ENCODE measurements at places on chromosomes 5 and 9.

- DNase-seq = no peak
These were observed 57.9 kb downstream of the MEF2C start for GRCh38 chr5:88824892-88825583.

- DNase-seq = no peak
These were observed 45.8 kb upstream of the STK32A start for GRCh38 chr5:147189109-147189424.

- no peak for DNase-seq
These were observed 97.3 kb downstream of the PAPPA start for GRCh38 chr9:116250891-116251290.

DNA sequence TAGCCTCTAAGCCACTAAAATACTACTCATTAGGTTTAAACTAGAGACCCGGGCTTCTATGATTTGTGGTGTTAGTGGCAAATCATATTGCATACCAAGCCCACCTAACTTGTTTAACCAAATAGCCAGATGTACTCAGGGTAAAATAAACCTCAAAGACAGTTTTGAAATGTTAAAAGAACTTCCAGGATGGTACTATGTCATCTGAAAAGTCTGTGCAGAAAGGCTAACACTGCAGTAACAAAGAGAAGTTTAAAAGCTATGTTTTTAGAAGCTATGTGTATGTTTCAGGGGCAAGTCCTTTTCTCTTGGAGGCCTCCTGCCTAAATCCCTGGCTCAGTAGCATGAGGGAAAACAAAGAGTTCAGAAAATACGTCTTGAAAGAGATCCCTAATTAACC, 84.9 kb upstream of the IL7R start:
- DNase-seq = no peak

DNA sequence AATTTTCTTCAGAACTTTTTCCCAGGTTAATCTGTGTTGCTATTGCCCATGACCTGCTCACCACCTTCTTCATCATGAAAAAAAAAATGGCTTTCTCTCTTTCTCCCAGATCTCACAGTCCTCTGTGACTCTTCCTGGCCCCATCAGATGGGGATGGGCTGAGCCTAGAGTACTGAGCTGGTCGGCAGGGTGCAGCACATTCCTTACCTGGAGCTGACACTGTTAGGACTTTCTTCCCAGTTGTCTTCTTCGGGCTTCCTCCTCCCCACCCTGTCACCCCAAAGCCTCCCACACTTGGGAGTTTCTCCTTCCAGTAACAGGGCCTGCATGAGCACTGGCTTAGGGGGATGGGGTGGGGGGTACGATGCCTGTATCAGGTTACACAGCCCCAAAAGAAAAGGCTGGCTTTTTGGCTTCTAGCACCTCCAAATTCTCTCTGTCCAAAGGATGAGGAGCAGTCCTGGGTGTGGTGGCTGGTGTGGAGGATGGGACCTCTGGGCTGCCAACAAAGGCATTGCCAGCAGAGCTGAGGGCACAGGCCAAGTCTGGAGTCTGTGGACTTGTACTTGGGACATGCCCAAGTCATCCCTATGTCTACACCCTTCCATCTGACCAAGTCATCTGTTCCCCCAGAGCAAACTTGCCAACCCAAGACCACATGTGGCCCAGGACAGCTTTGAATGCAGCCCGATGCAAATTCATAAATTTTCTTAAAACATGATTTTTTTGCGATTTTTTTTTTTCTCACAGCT, 68.0 kb upstream of the HSPA9 start:
- DNase-seq = no peak

DNA sequence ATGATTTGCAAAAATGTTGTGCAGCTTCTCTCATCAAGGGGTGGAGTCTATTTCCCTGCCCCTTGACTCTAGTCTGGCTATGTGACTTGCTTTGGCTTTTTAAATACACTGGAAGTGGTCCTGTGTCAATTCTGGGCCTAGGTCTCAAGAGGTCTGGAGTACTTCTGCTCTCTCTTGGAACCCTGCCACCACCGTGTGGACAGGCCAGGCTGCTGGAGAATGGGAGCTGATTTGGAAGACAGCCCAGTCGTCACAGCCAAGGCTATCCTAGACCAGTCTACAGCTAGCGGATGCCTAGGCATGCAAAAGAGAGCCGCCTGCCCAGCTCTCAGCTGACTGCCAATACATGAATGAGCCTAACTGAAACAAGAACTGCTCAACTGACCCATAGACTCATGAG, 56.7 kb upstream of the CLINT1 start:
- no peak for DNase-seq

GRCh38 chr9:105419816-105420597, 27.8 kb upstream of the FSD1L start:
- DNase-seq = no peak

GRCh38 chr5:79932510-79933504, 58.3 kb downstream of the MTX3 start:
- no peak for DNase-seq

- no peak for DNase-seq
These were observed 5.5 kb upstream of the HTR4 start for GRCh38 chr5:148659641-148660345.

GRCh38 chr9:91809581-91810285, 140.3 kb downstream of the ROR2 start:
- no peak for DNase-seq

DNA sequence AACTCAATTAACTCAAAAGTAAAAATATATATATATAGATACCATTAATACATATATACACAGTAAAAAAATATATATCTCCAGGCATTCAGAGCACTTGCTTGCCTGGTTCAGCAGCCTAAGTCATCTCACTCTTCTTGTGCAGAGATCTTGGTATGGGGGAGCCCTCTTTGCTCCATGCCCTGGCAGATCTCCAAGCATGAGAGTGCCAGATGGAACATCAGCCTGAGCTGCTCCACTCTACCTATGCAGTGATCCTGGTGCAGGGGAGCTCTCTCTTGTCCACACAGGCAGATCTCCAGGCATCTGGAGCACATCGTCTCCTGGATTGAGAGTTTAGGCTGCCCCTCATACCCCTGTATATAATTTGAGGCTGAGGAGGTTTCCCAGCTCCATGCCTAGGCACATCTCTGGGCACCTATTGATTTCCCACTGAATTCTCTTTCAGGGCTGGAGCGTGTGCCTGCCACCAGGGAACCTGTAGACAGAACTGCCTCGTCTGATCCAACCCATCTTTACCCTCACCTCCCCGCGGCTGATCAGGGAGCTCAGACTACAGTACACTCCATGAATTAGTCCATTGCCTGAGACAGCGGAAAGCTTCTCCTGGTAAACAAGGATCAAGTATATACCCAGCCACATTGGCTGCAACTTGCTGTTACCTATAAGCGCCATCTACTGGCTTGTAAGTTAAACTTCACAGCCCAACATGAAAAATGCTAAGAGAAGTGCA, 342.4 kb upstream of the GRIA1 start:
- no peak for DNase-seq

DNA sequence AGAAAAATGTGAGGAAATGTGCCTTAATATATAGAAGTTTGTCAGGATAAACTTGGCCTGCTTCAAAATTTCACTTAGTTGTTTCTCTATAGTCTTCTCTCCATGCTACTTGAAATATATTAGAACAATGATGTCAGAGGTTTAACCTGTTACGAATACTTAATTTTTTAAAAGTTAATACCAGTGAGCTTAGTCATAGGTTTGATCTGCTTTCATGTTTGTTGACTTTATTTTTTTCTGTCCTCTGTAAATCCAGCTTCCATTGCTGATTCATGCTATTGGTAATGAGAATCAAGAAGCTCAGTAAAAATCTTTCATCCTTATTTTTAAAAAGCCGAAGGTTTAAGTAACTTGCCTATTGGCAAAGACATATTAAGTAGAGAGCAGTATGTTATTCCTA, 27.9 kb downstream of the BDP1 start:
- no peak for DNase-seq

GRCh38 chr5:67156976-67157583, 39.5 kb downstream of the CD180 start:
- peak; percentile 31 for DNase-seq

GRCh38 chr9:130283539-130284248, 18.1 kb downstream of the HMCN2 start:
- no peak for DNase-seq

DNA sequence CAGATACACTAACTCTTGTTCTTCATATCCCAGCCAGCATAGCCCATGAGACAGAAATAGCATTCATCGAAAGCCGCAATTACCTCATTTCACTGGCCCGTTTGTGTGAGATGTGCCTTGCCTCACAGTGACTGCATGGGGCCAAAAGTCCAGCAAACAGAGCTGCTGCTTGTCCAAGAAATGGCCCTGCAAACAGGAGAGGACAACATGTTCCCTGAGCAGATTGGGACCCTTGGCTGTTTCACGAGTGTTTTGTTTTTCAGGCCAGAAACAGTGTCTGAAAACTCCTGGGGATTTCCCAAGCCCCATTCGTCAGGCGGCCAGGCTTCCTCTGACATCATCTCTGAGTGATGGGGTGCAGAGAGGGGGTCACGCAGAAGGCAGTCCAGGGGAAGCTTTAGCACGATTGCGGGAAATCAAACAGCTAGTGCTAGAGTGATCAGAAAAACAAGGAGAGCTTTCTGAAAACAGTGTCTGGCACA, 503.6 kb upstream of the PAPPA start:
- DNase-seq = no peak

DNA sequence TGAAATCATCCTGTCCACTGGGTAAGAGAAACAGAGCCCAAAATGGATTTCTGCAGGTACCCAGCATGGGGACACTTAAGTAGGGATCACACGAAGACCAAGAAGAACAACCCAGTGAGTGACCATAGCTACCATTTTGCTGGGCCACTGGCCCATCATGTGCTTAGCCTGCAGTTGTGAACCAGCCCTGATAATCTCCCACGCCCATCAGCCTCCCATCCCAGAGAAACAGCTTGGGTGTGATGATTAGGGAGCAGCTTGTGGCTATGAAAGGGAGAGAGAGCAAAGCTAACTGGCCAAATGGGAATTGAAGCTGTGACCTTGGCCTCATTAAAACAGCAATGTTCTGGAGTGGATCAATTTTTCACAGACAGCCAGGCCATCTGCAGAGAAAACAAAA, 138.5 kb downstream of the SLC24A2 start:
- DNase-seq = no peak

- no peak for DNase-seq
These were observed 430 bp upstream of the MAPKAP1 start for GRCh38 chr9:125707472-125707804.

DNA sequence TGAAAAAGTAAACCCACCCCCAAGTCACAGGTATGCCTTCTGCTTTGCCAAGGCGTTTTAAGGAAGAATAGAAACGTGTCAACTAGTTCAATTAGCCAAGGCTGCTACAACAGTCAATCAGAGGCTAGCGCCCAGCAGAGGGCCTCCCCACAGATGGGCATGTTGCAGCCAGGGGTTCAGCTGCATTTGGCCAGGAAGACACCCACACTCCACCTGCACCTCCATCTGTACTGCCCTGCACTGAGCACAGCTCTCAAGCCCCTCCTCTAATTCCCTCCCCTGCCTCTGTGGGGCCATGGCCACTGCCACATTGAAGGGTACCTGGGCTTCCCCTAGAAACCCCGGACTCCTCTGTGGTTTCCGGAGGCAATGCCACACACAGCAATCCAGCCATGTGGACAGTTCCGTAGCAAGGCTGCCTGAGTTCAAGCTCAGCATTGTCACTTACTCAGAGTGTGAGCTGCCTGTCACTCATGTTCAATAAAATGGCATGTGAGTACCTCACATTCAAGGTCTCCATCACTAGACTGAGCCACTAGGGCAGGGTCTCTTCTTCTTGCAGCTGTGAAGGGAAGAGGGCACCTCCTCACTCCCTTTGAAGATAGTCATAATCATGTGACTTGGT, 248.4 kb downstream of the IRX2 start:
- DNase-seq = no peak

- DNase-seq = no peak
These were observed 2.8 kb downstream of the GRHPR start for GRCh38 chr9:37425298-37425752.

DNA sequence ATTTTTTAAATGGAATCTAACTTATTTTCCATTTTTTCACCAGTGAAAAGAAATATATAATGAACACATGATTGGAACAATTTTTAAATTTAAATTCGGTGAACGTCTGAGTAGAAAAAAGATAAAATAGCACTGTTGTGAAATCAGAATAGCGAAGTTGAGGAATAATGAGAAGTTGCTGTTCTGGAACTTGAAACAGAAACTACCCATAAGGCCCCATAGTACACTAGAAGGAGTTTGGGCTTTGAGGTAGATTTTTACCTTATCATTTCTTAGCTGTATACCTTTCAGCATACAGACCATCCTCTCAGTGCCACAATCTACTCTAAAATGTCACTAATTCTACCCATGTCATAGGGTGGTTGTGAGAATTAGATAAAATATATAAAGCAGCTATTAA, 35.1 kb downstream of the TDRD7 start:
- no peak for DNase-seq

Measured in stimulated activated CD4-positive, alpha-beta T cell treated with anti-CD3 and anti-CD28 coated beads, Interleukin-2, amount 100 ng/mL, for 48 hours (primary cell).